Activated naive CD8-positive, alpha-beta T cell treated with anti-CD3 and anti-CD28 coated beads, Interleukin-2, amount 50 U/mL, for 16 hours (primary cell): ENCODE measurements at places on chromosomes 7 and 10.

DNA sequence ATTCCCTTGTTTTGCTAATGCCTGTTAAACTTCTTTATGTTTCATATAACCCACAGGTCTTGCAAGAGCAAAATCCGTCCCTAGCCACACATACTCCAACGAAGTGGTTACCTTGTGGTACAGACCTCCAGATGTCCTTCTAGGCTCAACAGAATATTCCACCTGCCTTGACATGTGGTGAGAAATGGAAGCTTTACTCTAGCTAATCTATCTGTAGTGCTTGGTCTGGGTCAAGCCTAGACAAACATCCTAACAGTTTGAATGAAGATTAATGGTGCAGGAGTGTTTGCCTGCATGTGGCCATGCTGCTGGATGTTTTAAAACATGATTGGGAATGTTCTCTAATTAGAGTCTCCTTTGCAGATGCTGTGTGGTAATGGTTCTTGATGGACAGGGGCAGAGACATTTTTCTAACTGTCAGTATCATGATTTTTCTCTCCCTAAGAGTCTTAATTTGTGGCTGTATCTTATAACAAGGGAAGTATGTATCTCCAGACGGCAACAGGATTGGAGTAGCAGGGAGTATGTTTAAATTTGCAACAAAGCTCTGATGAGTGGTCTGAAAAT, 308.5 kb upstream of the FZD1 start:
- DNase-seq: no peak

DNA sequence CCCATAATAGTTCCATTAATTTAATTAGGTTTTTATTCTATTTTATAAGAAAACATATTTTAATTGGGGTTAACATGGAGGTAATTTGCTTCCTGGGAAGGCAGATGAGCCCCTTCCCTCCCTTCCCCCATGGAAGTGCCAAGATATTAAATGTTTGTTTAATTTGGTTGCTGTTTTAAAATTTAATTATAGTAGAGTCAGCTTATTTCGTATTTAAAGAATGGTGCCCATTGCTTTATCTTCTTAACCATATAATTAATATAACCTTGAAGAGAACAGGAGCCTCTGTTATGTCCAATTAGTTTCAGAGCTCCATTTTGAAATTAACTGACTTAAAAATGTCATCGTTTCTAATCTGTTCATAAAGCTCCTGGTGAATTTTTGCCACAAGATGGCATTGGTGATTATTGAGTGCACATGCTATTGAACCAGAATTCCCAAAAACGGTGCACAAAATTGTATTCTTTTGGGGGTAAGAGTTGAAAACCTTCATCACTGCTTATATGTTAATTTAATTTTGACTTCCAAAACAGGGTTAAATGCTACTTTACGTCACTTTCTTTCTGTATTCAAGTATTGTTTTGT, 26.0 kb downstream of the KLHDC10 start:
- no peak for DNase-seq

DNA sequence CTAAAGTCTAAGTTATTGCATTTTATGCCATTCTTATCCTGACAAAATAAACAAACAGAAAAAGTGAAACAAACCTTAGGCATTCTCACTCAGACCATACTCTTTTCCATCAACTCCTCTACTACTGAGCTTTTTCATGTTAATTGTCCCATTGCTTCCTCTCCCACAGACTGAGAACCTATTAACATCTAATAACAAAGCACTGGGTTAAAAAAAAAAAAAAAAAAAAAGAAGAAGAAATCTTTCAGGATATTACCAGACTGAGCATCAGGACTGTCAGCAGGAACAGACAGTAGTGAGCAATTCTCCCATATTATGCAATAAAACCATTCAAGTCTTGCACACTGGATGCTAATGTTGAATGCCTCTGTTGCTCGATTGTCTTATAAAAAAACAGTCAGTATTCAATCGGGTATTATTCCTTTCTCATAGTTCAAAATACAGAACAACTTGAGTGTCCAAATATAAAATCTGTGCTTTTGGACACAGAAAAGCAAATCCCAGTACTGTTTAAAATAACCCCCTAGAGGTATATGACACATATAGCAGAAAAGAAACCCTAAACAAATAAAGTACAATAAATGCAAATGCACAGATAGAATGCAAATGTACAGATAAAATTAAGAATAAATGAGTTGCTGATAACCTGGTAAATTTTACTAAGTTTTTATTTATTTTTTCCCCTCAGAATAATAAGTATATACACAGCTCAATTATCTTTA, 531.3 kb upstream of the LRRTM3 start:
- no peak for DNase-seq

GRCh38 chr7:16669581-16669980, 23.6 kb downstream of the BZW2 start:
- DNase-seq: no peak
